NCI-H2227 treated with DMSO at 0.1 percent for 48 hours (cell line): ENCODE measurements at places on chromosomes 5 and 9.

DNA sequence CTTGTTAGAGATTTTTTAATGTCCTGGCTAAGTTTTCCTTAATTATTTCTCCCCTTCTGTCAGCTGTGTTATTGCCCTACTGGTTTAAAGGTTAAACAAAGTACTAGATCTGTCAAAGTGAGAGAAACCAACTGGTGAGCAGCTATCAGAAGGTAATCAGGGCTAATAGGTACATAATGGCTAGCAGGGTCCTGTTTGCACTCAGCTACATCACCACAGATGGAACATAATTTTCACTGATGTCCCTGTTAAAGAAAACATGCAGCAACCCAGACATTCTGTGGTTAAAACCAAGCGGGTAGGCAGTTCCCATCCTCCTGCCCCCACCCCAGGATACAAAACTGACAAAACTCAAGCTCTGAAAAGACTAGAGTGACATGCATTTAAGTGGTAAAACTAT lies 473.9 kb downstream of the NR2F1-AS1 start:
- no peak for DNase-seq

- DNase-seq, result no peak
These were observed 150.1 kb upstream of the STK32A start for GRCh38 chr5:147084702-147085101.

DNA sequence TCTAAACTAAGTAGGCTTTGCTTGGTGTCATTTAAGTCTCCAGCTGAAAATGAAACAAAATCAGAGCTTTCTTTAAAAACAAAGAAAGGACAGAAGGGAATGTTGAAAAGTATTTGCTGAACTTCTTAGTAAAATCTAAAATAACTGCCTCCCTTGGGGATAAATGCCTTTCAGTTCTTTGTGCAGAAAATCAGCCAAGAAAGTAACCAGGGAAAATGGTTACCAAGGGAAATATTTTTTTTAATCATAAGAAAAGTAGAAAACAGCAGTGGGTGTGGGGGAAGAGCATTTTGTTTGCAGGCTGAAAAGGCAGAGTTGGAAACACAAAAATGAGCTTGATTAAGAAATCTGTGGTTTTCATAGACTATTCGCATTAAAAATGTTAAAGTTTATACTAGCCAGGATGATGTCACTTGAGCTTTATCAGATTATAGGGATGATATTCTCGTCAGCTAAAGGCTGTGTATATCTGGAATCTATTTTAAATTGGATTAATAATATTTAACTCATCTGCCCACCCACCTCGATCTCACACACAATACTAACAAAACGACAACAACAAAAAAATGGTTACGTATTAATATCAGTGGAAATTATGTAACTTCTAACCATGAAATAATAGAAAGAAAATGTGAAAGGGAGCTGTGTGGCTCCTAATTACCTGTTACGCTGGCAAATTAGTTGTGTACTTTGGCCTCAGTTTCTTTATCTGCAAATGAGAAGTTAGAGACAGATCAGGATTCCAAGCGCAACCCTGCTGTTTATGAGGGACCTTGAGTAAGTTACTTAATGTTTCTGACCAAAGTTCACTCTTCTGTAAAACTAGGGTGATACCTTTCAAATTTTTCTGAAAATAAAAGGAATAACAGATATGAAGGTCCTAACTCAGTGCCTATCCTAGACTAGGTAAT lies at the start of gene ECM2:
Gene ECM2 (minus strand): TSS at position 51 of the 911 bp plus-strand sequence. CDS start 13,124 bp downstream, outside the sequence.
- DNase-seq, result no peak

DNA sequence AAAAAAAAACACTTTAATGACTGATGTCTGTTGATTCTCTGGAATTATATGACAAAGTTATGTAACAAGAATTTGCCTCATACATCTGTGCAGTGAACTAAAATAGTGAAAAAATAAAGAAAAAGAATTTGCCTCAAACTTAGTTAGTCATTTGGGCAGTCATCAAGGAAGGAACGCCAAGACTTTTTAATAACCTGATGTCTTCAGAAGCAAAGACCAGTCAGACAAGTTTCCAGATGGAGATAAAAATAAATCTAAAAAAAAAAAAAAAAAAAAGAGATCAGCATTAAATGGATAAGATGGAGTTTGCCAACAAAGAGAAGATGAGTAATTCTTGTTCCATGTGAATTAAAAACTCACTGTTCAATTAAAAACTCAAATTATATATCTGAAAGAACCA lies 52.3 kb upstream of the JMY start:
- no peak for DNase-seq

GRCh38 chr5:141383345-141383744 lies 803 bp downstream of the PCDHGA7 start:
- DNase-seq, result no peak

DNA sequence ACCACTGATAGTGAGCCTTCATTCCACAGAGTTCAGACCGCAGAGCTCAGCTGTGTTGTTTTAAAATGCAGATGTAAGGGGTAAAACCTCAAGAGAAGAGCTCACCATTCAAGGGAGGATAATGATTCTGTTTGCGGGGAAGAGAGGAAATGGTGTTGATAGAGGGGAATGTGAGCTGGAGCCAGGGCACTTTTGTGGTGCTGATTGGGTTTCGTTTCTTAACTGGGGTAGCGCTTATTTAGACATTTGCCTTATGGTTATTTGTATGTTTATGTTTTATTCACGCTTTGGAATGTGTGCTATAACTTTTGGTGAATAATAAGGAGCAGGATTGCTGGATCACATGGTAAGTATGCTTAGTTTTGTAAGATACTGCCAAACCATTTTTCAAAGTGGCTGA lies 42.5 kb downstream of the STXBP1 start:
- DNase-seq, result no peak

DNA sequence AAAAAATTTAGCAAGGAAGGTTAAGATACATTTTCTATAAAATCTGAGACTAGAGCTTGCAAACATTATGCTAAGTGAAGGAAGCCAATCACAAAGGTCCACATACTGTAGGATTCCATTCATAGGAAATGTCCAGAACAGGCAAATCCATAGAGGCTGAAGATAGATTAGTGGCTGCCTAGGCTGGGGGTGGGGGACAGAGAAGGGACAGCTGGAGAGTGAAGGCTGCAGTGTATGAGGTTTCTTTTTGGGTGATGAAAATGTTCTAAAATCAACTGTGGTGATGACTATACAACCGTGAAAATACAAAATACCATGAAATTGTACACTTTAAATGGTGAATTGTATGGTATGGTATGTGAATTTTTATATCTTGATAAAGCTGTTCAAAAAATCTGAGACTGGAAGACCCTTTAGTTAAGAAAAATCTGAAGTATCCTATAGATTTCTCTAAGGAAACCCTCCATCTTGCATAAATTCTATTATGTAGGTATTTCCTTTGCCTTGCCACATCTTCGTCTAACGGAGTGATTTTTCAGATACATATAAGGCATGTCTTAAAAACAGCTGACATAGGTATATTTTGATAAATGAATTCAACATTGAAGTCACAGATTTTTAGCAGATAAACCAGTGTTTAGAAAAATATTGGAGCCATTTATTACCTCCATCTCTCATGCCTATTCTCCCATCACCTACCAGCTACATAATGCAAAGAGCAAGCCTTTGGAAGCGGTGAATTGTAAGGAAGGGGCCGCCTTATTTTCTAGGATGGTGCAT lies 121.1 kb downstream of the LMNB1 start:
- no peak for DNase-seq

GRCh38 chr5:73155271-73156222 lies 17.4 kb upstream of the TMEM174 start:
- DNase-seq, result no peak

DNA sequence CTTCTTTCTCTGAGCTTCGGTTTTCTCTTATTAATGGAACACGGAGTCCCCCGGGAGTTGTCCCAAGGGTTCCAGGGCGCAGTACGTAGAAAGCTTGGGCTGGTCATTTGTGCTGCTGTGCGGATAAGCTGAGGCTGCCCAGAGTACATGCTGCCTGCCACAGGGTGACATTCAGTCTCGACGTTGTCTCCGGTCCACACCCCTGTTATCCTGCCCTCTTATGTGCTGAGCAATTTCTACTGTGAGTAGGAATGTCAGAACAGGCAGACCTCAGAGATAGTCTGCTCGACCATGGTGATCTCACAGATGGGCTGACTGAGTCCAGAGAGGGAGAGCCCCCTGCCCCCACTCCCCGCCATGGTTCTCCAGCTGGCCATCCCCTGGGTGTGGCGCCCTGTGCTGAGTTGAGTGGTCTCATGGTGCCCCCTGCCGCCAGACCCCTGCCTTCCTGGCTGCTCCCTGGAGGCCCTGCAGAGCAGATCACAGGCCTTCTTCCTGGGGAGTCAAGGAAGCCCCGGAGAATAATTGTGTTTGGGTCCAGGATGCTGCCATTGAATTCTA lies 124.0 kb downstream of the RGS3 start:
- DNase-seq, result no peak

DNA sequence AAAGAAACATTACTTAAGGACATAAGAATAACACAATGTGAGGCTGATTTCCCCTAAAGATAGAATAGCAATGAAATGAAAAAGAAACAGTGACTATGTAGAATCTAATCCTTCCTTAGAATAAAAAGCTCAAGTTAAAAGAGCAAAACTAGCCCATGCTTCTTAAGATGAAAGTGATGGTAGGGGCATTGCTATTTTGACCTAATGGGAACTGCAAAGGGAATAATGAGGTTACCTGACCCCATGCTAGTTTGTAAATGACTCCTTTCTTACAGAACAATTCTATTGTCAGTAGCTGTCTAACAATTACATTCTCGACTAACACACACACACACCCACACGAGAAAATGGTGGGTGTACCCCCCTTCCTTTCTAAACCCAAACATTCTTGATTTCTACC lies 575.8 kb downstream of the CSNK1G3 start:
- DNase-seq, result no peak

DNA sequence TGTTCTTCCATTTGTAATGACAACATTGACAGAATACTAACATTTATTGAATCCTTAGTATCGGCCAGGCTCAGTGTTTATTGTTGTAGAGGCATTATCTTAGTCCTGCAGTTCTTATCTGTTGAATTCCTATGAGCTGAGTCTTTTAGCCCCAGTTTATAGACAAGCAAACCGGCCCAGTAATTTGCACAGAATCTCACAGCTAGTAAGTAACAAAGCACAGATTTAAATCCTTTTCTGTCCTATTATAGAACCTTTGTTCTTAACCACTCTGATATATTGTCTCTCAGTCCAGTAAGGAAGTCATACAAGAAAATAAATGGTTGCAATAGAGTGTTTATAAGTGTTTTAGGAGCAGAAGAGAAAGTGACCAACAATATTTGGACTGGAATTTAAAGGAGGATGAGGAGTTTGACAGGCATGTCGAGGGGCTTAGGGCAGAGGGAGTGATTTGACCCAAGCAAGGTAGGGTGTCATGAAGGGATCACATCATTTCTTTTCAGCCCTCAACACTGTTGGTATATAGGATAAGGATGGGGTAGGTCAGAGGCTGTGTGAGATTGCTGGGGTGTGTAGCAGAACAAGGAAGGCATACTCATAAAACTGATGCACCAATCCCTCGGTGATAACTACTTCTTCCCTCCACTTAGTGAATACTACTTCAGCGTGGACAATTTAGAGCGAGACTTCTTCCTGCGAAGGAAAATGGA lies 39.5 kb downstream of the LARP1 start:
- no peak for DNase-seq

DNA sequence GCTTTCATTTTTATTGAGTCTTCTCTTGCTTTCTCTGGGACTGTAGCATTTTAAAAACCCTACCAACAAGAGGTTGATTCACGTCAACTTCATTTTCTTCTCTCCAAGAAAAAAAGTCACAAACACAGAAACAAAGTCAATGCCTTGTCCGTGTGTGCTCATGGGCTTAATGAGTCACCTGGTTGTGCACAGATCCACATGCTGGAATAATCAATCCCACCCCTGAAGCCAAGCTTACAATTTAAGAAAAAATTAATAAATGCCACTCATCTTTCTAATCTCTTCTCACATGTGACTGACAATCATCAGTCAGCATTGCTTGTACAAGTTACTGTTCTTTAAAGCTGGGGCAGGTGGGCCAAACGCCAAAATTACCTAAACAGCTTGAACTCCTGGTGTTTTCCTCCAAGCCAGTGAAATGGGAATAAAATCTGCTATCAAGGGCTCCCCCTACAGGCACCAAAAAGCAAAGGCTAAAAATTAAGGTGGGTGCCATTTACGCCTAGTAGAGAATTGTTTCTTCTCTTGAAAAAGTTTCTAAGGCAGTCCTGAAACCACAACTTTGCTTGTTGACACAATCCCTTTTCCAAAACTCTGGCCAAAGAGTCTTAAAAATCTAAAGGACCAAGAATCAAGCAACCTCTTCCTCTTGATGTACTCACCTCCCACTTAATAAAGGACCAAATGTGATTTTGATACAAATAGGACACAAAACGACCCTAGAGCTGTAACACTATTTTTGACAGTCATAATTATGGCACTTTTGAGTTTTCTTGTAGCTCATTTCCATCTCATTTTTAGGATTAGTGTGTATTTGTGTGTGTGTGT lies 21.3 kb downstream of the TRMO start:
- peak; percentile 23 for DNase-seq

DNA sequence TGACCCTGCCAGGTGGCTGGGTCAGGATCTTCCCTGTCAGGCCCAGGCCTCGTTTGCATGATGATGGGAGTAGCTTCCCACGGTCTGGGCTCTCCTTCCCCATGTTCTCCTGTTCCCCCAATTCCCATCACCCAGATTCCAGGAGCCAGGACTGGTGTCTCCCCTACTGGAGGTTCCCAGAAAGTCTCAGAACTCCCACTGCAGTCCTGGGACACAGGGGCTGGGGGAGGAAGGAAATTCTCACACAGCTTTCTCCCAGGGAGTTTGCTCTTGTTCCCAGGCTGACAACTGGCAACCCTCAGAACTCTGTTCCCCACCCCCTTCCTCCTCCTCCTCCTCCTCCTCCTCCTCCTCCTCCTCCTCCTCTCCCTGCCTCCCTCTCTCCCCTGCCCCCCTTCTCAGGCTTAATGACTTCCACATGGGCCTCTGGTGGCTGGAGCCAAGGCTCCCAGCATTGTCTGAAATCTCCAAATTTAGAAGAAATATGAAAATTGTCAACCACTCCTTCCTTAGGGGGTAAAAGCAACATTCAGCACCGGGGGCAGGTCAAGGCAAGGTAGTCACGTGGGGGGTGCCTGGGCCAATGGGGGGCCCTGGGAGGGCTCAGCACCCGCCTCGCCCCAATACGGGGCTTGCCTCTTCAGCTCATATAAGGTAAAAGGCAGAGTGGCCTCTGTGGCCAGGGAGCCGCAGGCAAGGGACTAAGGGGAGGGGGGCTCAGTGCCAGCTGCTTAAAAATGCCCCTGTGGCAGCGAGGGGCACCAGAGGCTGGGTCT lies 27.3 kb upstream of the IL17B start:
- DNase-seq, result no peak

DNA sequence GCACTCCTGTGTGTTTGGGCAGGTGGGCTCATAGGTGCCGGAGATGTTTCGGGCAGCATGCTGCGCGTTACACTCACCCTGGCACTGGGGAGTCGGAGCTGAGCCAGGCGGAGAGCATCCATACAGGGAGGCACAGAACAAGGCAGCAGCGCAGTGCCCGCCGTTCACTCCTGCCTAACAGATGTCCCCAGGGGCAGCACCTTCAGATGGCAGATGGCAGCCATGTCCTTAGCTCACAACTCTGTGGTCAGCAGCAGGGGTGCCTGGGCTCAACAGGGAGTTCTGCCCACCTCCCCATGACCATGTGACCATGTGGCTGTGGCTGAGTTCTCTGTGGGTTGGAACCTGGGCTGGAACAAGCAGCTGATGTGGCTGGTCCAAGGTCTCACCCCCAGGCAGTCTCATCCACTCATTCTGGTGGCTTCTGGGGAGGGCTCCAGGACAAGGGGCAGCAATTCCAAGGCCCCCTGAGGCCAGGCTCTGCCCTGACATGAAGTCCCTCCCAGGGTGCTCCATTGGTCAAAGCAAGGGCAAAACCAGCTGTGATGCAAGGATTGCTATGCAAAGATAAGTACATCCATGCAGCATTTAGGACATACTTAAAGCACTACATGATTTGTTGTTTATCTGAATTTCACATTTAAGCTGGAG lies 64.2 kb downstream of the MRPL36 start:
- no peak for DNase-seq

GRCh38 chr9:123302348-123303214 lies 34.2 kb upstream of the STRBP start:
- no peak for DNase-seq
